ENCODE measurements at places on chromosomes 6 and 20.

- no peak for DNase-seq
Measured at GRCh38 chr6:141464490-141464889, 668.2 kb upstream of the GJE1 start.

DNA sequence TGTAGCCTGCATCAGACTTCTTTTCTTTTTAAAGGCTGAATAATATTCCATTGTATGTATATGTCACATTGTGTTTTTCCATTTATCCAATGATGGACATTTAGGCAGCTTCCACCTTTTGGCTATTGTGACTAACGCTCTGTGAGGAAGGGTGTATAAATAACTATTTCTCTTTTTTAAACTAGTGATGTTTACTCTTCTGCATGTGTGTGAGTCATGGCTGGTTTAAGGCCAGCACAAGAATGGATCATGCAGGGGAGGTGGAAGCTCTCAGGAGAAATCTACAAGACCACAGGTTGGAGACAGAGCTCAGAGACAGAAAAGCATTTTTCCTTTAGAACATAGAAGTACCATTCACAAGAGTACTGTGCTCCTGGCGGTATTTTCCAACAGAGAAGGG lies 307.2 kb downstream of the SOX4 start:
- no peak for DNase-seq

- no peak for DNase-seq
Measured at GRCh38 chr20:12416281-12416680, 498.6 kb downstream of the BTBD3 start.

DNA sequence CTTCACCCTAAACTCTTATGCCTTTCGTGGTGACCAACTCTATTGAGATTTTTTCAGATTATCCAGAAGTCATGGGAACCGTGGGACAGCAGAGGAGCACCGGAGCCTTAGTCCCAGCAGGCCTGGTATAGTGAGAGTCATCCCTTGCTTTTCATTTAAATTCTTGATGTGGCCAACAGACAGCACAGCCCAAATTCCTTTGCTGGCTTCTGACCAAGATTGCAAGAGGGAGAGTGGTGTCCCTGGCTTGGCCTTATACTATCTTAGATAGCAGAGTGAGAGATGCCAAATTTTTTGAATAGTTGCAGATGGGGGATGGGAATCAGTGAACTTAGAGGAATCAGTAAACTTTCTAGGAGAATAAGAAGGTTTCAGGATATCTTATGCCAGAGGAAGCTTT lies 7.8 kb downstream of the STX11 start:
- DNase-seq = no peak

- DNase-seq = no peak
Measured at GRCh38 chr6:23403460-23403859, 722.6 kb upstream of the NRSN1 start.

DNA sequence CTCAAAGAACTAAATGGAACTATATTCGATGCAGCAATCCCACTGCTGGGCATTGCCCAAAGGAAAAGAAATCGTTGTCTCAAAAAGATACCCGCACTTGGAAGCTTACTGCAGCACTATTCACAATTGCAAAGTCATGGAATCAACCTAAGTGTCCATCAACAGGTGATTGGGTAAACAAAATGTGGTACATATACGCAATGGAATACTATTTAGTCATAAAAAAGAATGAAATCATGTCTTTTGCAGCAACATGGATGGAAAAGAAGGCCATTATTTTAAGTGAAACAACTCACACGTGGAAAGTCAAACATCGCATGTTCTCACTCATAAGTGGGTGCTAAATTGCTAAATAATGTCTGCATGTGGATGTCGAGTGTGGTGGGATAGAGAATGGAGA lies 70.9 kb upstream of the MPC1 start:
- DNase-seq = no peak

- DNase-seq = no peak
Measured at GRCh38 chr6:44142835-44143234, 15.5 kb downstream of the TMEM63B start.
